ENCODE measurements at places on chromosomes 12 and 14.

- no peak for DNase-seq
These were observed 229.4 kb downstream of the CHST11 start for GRCh38 chr12:104686196-104686595.

DNA sequence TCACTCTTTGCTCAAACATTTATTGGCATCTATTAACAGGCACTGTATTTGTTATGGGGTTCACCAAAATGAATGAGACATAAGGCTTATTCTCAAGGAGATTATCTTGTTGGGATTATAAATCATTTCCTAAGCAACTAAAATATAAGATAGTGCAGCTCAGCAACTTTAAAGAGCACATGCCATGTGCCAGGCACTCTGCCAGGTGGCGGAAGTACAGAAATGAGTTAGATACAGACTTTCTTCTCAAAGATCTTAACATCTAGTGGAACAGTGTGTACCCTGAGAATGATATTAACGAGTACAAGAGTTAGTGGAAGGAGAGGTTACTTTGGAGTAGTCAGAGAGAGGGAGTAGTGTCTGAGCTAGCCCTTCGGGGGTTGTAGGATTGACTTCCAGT is 28.4 kb upstream of the TOMM20L start:
- no peak for DNase-seq

GRCh38 chr12:15638231-15638630 is 151.0 kb downstream of the EPS8 start:
- no peak for DNase-seq

DNA sequence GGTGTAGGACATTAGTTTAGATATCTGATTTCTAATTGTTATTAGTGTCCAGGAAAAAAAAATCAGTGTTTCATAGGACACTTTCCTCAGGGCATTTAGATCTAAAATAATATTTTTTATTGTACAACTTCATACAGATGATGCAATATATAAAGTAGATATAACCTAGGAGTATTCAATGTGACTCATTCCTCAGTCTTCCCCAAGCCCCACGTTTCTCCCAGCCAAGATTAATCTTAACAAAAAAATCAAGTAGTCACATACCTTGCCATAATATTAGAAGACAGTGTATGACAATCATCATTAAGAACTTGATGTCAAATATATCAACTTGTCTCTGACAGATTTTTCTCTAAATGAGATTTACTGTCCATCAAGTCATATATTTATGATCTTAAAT is 37.1 kb downstream of the PPFIA2 start:
- DNase-seq, result no peak

DNA sequence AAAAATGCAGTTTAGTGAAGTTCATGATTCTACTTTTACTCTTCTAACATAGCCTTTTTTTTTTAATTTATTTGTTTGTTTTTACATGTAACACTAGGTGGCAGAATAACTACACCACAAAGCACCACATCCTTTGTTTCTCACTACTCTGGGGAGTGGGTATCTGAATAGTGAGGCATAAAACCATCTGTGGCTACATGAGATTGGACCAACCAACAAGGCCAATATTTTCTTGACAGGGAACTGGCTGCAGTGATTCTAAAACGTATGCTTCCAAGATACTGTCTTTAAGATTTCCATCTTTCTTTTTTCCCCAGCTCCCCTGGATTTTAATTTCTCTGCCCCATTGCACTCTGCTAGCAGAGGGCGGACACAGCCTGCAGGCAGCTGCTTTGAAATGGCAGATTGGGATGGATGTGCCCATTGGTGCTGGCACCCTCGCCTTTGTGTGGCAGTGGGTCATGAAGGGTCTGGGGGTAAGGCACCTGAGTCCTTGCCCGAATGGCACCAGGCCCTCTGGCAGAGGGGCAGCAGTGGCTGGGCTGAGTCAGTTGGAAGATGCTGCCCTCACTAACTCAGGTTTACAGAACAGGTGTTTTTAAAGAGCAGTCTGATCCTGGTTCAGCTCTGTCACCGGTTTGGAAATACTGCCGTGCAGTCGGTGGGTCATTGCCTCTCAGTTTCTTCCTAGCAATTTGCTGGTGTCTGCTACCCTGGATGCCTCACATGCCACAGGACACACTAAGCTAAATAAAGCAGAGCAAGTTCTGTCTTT is 429.1 kb downstream of the RAD51B start:
- DNase-seq, result peak; percentile 73

- DNase-seq, result no peak
These were observed 33.1 kb downstream of the C12orf42 start for GRCh38 chr12:103462675-103463074.

GRCh38 chr14:35696119-35696518 is 113.0 kb downstream of the RALGAPA1 start:
- no peak for DNase-seq

DNA sequence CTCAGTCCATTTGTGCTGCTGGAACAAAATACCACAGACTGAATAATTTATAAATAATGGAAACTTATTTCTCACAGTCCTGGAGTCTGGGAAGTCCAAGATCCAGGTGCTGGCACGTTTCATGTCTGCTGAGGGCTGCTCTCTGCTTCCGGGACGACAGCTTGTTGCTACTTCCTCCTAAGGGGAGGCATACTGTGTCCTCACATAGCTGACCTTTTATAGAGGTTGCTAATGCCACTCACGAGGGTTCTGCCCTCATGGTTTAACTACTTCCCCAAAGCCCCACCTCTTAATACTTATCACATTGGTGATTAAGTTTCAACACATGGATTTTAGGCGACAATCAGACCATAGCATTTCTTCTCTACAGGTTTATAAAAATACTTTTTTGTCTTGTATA is 411.1 kb downstream of the NRXN3 start:
- no peak for DNase-seq

GRCh38 chr14:91350813-91351511 is 66.7 kb downstream of the CCDC88C start:
- DNase-seq, result no peak

DNA sequence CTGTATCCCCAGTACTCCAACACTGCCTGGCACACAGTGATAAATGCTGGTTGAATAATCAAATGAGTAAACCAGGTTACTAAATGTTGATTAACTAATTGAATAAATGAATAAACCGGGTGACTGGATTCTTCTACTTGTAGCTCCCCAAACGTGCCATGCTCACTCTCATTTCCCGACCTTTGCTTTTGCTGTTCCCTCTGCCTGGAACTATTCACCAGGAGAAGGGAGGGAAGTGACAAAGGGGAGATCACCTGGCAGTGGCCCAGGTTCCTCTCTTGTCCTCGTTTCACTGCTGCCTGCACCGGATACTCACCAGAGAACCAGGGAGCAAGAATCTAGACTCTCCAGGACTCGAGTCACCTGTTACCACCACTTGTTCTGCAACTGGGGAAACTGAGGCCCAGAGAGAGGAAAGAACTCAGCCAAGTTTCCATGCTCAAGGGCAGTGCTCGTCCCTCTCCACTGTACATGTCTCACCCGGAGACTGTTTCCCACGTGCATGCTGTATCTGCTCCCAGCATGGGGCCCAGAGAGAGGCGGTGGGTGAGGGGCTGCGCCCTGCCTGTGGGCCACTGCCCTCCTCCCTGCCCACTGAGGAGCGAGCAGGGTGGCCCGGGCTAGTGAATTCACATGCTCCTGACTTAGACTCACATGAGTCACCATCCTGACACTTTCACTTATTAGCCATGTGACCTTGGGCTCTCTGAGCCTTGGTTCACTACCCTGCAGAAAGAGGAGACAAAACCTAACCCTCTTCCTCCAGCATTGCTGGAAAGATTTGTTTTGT is 17.7 kb upstream of the POP5 start:
- no peak for DNase-seq

DNA sequence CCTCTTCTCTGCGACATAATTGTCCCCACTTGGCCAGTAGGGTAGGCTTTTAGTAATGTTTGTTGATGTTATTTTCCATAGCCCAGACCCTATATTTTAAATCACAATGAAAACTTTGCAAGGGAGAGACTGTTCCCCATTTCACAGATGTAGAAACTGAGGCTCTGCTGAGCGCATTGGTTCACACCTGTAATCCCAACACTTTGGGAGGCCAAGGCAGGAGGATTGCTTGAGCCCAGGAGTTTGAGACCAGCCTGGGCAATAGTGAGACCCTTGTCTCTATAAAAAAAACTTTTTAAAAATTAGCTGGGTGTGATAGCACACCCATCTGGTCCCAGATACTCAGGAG is 114.8 kb downstream of the DIP2B start:
- no peak for DNase-seq

DNA sequence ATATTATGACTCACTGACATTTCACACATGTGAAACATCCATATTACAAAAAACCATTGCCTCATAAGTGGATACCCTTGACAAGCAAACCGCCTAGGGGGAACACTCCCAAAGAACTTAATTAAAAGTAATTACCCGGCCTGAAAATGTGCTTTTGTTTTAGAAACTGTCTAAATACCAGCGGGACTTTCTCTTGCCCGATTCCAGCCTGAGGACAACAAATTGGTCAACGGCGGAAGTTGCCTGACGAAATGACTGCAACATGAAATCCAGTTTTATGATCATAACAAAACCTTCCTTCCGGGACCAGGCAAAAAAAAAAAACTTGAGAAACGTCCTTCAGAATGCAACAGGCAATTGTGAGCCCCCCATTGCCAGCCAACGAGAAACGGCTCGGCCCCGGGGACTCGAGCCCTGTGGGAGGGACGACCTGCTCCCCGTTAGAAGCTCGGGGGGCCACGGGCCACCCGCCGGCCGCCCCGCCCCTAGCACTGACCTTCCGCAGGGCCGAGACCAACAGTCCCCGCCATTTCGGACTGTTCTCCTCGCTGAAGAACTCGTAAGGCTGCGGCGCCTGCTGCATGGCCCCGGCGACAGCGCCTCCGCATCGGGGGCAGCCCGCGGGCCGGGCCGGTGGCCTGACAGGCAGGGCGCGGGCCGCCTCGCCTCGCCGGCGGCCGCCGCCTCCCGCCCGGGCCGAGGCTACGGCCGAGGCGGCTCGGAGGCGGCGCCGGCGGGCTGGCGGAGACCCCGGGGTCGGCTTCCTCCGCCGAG is 490 bp downstream of the SOS2 start:
- peak; percentile 63 for DNase-seq

DNA sequence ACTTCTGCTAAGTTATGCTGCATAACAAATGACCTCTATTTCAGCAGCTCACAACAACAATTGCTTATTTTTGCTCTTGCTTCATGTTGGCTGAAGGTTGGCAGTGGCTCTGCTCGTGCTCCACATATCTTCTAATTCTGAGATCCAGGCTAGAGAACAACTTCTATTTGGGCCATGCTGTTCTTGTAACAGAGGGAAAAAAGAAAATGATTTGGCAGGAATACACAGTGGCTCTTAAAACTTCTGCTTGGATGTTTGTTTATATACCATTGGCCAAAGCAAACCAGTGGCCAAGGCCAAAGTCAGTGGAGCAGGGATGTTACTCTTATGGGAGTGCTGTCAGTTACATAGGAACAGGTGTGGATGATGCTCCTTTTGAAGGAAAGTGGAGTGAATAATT is 32.1 kb downstream of the GPHN start:
- DNase-seq, result peak; percentile 1

GRCh38 chr14:60738843-60739508 is 4.4 kb downstream of the MNAT1 start:
- DNase-seq, result no peak

- DNase-seq, result no peak
These were observed 212.9 kb downstream of the ESR2 start for GRCh38 chr14:64081174-64081746.

- DNase-seq, result no peak
These were observed 35.8 kb upstream of the ZFP36L1 start for GRCh38 chr14:68828698-68829097.

DNA sequence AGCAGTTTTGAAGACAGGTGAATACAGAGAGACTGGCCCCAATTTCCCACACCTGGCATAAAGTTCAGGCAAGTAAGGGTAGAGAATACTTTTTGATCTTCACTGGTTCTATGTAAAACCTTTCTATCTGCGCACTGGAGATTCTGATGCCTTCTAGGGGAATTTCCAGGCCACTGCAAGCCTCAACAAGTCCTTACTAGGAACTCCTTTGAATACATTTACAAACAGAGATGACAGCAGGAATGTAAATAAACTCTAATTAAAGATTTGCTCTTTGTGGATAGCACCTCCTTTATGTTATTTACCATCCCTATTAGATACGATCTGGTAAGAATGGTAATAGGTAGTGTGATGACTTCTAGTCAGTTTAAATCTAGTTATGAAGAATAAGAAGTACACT is 69.2 kb downstream of the NTN4 start:
- no peak for DNase-seq

GRCh38 chr14:33679461-33680225 is 271.2 kb downstream of the EGLN3 start:
- peak; percentile 50 for DNase-seq

- no peak for DNase-seq
These were observed 69.1 kb upstream of the DYNC1H1 start for GRCh38 chr14:101895256-101895655.

- DNase-seq, result no peak
These were observed 58.0 kb upstream of the EVL start for GRCh38 chr14:100007254-100007653.

- DNase-seq, result peak; percentile 16
These were observed 96.2 kb downstream of the FAR2 start for GRCh38 chr12:29245246-29245645.

- DNase-seq, result no peak
These were observed 5.2 kb downstream of the GPR132 start for GRCh38 chr14:105059925-105060565.

- no peak for DNase-seq
These were observed 120.6 kb upstream of the CDKN3 start for GRCh38 chr14:54275997-54276725.

DNA sequence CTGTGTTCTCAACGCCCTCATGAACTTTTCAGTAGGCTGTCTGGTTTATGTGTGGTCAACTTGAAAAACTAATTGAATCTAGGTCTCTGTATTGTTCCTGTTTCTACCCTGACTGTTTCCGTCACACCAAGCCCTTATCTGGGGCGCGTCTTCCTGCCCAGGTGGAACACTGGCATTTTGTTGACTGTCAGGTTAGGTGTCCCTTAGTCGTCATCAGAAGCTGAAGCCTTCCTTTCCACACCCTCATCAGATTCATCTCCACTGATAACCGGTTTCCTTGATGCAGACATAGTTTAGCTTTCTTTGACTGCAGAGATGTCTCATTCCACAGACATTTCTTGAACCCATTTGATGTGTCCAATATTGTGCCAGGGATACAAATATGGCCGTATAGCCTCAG is 96.5 kb downstream of the DUSP16 start:
- no peak for DNase-seq

- DNase-seq, result peak; percentile 15
These were observed 699 bp downstream of the KTN1 start for GRCh38 chr14:55580470-55581341.

DNA sequence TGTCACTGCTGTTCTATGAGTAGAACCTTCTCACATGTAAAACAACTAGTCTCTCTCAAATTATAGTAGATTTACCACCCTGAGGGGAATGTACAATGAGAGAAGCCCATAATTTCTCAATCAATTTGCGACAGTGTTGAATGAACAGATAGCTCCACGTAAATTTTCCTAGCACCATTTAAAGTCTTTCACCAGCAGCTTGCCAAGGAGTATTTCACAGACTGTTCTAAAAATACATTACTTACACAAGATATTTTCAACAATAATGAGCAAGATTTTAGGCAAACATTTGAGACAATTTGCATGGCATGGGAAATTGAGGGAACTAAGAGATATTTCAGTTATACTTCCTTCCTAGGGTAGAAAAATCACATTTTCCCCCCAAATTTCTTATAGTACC is 151.6 kb downstream of the KICS2 start:
- no peak for DNase-seq

Data from fibroblast of gingiva (primary cell).